ENCODE measurements at places on chromosomes 3 and 15. TPM values are rescaled to one million over a fixed set of nuclear protein-coding genes. Genes with fewer than 3 reads are reported as not detected.
A peak's percentile ranks its signal among the peaks of the same experiment; 100 is the strongest.

- no peak for DNase-seq
These were observed 183.6 kb downstream of the ATP10A start for GRCh38 chr15:25679492-25679891.

DNA sequence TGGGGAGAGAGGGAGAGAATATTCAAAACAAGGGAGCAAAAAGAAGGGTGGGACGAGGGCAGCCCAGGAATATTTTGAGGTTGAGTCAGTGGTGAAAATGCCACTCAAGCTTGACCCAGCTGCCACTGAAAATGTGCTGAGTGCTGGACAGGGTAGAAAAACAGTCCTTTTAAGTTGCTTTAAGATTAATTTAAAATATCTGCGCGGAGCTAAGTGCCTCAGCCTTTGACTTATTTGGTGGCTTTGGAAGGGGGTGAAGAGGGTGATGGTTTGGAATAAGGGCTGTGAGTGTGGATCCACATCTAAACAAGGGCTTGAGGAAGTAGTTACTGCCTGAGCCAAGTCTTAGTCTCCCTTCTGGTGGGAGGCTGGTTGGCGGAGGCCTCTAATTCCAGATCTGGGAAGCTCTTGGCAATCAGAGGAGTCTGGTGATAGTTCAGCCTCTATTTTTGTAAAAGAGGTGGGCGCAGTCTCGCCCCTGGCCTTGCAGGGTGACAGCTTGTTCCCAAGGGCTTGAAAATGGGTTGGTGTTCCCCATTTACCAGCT, 280.8 kb upstream of the ROPN1 start:
- no peak for DNase-seq

- DNase-seq, result no peak
These were observed 75.1 kb upstream of the SLC6A11 start for GRCh38 chr3:10740954-10741353.

GRCh38 chr3:136586580-136586979, 165.6 kb downstream of the STAG1 start:
- no peak for DNase-seq

- DNase-seq, result no peak
These were observed 34.5 kb downstream of the P3H2 start for GRCh38 chr3:190086191-190086590.

GRCh38 chr3:183427196-183427875, 1.1 kb downstream of the MCF2L2 start:
- DNase-seq, result no peak

GRCh38 chr3:51353691-51354090, 31.4 kb upstream of the MANF start:
- no peak for DNase-seq

DNA sequence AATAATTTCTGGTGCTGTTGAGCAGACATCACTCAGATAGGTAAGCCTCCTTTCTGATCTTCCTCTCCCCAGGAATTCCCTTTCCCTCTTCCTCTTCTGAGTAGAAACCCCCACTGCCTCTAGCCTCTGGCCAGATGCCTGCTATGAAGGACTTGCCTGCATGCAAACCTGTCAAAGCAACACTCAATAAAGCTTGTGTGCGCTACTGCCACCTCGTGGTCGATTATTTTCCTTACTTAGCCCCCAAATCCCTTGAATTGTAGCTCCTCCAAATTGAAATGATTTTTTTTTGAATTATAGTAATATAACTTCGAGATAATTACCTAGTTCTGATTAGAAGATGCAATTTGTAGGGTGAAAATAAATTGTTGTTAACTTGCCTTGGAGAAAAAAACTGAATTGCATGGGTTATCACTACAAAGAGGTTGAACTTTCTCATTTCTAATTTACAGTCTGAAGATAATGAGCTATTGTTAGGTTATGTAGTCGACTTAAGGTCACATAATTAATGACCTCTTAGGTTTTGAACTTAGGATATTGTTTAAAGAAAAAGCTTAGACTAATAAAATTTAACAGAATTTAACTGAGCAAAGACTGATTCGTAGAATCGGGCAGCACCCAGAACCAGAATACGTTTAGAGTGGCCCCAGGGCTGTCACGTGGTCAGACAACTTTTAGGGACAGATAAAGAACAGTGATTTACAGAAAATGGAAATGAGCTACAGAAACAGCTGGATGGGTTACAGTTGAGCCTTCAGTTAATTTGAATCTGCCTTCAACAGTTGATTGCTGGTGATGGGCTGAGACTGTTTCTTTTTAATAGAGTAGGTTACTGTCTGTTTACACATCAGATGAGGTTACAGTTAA, 269.3 kb downstream of the ARPP21 start:
- DNase-seq, result no peak

DNA sequence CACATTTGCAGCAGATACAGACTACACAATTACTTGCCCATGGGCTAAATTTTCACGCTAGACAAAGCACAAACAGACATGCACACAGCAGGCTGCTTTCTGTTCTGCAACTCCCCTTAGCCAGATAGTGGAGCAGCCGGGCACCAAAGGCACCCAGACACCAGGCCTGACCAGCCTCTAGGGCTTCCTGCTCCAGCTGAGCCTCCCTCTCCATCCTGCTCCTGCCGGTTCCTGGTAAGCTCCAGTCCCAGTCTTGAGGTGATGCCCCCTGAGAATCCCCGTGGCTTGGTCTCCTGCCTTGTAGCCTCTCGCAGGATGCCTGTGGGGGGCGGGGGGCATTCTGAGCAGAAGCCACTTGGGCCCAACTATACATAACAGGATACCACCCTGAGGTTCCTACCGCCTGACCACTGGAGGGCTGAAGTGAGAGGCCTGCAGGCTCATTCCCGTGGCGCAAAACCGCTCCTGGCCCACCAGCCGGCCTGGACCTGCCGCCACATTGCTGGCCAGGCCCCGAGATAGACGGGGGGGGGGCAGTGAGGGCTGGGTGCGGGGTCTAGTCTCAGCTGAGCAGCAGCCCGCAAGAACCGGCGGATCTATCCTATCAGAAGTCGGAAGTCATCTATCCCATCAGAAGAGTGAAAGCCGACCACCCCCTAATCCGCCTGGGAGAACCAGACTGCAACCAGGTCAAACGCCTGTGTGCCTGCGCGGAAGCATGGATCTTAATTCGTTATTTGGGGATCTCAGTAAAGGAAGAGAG, 3.9 kb downstream of the FOXL2 start:
- DNase-seq, result no peak

GRCh38 chr3:181613813-181614212, 97.9 kb upstream of the SOX2 start:
- no peak for DNase-seq

- DNase-seq, result peak; percentile 10
These were observed 26.3 kb downstream of the ITGA11 start for GRCh38 chr15:68405378-68406250.

DNA sequence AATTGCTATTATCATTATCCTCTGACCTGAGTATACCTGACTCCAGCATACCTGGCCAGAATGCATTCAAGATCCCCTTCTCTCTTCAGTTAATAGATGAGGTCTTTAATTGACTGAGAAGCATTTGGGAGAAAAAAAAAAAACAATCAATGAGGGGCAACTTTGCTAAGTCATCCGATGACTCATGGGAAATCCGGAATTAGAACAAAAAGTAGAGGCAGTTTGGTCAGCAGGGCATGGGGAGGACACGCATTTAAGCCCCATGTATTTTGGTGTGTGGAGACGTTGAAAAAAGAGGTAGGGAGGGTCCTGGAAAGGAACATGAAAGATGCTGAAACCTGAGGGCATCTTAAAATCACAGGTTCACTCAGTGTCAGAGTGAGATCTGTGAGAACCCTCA, 256.2 kb downstream of the RORA start:
- DNase-seq, result no peak

GRCh38 chr15:74906067-74906449, 593 bp downstream of the FAM219B start:
- DNase-seq, result no peak

- DNase-seq, result no peak
These were observed 138.4 kb upstream of the TBL1XR1 start for GRCh38 chr3:177335728-177336127.

DNA sequence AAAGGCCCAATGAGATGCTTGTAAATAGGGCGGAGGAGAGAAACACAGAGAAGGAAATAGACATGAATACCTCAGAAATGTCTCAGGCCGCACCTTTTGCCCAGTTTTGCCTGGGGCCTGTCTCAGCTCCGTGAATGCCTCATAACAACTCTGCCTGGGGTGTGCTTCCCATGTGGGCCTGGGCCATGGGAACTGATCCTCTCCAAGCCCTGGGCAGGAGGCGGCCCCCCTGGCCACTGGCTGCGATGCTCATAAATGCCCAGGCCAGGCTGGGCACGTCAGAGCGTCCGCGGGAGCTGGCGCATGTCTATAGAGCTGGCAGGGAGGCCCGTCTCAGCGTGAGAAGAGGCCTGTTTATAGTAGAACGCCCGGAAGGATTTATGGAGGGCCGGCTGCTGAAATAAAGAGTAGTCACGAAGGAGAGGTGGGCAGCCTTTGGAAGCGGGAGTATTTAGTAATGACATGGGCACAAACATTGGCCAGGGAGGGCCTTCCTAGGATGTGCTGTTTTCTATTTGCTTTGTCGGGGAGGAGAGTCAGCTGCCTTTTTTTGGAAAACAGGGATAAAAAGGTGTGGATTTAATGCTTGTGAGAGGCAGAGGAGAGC, 85.9 kb upstream of the IGF1R start:
- DNase-seq, result no peak

DNA sequence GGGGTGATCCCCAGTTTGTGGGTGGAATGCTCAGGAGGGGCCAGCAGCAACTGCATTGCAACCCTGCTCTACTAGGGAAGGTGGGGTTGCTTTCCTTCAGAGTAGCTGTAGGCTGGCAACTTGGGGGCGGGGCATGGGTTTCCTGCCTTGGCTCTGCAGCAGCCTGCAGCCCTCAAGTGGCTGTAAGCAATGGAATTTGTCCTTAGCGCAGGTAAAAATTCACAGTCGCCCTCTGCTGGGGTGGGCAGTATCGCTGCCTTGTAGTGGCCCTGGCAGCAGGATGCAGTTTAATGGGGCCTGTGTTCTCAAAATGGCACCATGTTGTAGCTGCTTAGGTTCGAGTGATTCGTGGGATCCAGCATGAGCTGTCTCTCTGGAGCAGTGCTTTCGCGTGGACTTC, 29.8 kb downstream of the STT3B start:
- no peak for DNase-seq

DNA sequence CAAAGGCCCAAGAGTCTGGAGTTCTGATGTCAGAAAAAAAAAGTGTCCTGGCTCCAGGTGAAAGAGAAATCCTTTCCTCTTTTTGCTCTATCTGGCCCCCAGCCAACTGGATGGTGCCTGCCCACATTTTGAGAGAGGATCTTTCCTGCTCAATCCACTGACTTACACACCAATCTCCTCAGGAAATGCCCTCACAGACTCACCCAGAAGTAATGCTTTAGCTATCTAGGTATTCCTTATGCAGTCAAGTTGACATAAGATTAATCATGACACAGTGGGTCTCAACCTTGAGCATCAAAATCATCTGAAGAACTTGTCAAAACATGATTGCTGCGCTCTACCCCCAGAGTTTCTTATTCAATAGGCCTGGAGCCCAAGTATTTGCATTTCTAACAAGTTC, 31.2 kb downstream of the STRIT1 start:
- no peak for DNase-seq

DNA sequence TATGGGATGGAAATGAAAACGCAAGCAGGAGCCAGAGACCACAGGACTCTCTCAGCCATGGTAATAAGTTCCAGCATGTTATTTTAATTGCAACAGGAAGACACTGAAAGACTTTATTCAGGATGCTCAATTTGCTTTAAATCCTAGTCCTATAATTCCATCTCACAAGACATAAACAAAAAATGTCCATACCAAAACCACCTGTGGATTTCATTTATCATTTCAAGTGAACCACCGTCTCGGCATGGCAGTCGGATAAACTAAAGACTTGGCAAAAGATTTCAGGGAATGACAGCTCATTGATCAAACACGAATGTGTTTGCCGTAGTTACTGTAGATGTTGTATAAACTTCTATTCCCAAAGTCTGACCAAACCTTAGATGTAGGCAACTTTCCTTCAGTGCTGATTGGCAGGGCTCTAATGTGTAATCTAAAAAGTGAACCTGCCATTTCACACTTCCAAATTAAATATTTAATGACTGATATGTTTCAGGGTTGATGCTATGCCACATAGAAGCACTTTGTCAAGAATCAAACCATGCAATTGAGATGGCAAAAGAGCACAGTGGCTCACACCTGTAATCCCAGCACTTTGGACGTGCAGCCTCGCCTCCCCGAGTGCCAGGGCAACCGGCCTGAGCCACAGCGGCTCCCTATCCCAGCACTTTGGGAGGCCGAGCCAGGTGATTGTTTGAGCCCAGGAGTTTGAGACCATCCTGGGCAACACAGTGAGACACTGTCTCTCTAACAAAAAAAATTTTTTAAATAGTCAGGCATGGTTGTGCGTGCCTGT, 331.7 kb downstream of the MAGI1 start:
- no peak for DNase-seq

DNA sequence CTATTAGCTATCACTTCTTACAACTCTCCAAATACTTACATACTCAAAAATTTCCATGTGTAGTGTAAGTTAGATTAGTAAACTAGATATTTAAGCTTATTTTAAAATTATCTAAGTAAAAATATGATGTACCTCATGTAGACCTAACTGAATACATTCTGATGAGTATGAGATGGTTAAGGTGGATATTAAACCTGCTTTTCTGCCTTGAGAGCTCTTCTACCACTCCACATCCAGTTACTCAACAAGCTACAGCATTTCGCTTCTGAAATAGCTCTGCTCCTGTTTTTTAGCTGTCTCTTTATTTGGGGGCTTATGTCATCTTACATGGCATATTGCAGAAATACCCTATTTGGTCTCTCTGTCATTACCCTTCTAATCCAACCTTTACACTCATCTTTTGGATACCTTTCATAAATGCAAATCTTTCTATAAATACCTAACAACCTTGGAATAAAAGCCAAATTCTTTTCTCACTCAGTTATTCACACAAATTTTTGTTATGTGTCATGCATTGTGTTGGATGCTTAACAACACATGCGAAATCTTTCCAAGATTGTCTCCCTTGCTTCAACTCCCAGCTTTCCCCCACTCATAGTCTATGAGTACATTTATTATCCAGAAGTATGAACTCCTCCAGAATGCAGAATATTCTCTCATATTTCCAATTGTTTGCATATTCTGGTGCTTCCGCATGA, 92.0 kb downstream of the ALCAM start:
- no peak for DNase-seq

The C3orf38 gene
- 32.1 TPM for total RNA-seq

The MFAP1 gene
- total RNA-seq, result 15.7 TPM

The SI gene
- not detected for total RNA-seq

The MTFMT gene
- 28.5 TPM for total RNA-seq

The NEDD4 gene
- 19.6 TPM for total RNA-seq

The UROC1 gene
- not detected for total RNA-seq

The ZKSCAN7 gene
- total RNA-seq, result 11.0 TPM

The STAG1 gene
- 54.4 TPM for total RNA-seq

The TRPM1 gene
- total RNA-seq, result not detected
